ENCODE measurements at places on chromosomes 3 and 15. TPM values are rescaled to one million over a fixed set of nuclear protein-coding genes. Genes with fewer than 3 reads are reported as not detected.

GPR87 gene
- 0.09 TPM for total RNA-seq

LRTM1 gene
- not detected for total RNA-seq

CPA3 gene
- total RNA-seq: not detected

UROC1 gene
- not detected for total RNA-seq

PYGO1 gene
- 10.4 TPM for total RNA-seq

CCRL2 gene
- not detected for total RNA-seq

CLDN11 gene
- total RNA-seq: 175 TPM

SLC28A2 gene
- not detected for total RNA-seq

STRA6 gene
- total RNA-seq: 47.2 TPM

RLBP1 gene
- total RNA-seq: not detected

GHSR gene
- total RNA-seq: not detected

MANF gene
- total RNA-seq: 230 TPM

KCNMB3 gene
- 1.5 TPM for total RNA-seq

GOLGA6L7 gene
- total RNA-seq: not detected

FANCI gene
- total RNA-seq: 25.3 TPM

GRAMD1C gene
- 2.1 TPM for total RNA-seq

TEX55 gene
- not detected for total RNA-seq

EIF5A2 gene
- total RNA-seq: 27.4 TPM

SERPINI2 gene
- total RNA-seq: not detected

AGTR1 gene
- 5.7 TPM for total RNA-seq

GREM1 gene
- total RNA-seq: 41.6 TPM

CHRNA5 gene
- 0.59 TPM for total RNA-seq

DUOXA1 gene
- not detected for total RNA-seq

DOCK3 gene
- under 0.01 TPM for total RNA-seq

PPP2R3A gene
- 6.5 TPM for total RNA-seq

SENP8 gene
- total RNA-seq: 1.8 TPM

FBXL2 gene
- total RNA-seq: 14.8 TPM

SLC9A9 gene
- total RNA-seq: 2.8 TPM

RPP25 gene
- 3.6 TPM for total RNA-seq

HHLA2 gene
- total RNA-seq: 0.05 TPM

SH3GL3 gene
- 2.1 TPM for total RNA-seq

CAMK1 gene
- 14.0 TPM for total RNA-seq

CPLX3 gene
- total RNA-seq: not detected

FRMD5 gene
- 16.5 TPM for total RNA-seq

TLR9 gene
- not detected for total RNA-seq

EIF4E3 gene
- 1.2 TPM for total RNA-seq

TMEM207 gene
- not detected for total RNA-seq

HTR3E gene
- total RNA-seq: not detected

CTXN2 gene
- total RNA-seq: not detected

AADACL2 gene
- total RNA-seq: not detected

CLSTN2 gene
- 5.9 TPM for total RNA-seq

CFAP92 gene
- 0.05 TPM for total RNA-seq

ADAMTS17 gene
- total RNA-seq: 0.37 TPM

GMPS gene
- 91.3 TPM for total RNA-seq

SLC22A14 gene
- 0.59 TPM for total RNA-seq

ASB14 gene
- 0.05 TPM for total RNA-seq

SOX14 gene
- total RNA-seq: not detected

SLC28A1 gene
- total RNA-seq: not detected

WDR72 gene
- total RNA-seq: not detected

RFX7 gene
- 5.9 TPM for total RNA-seq

INKA1 gene
- 3.9 TPM for total RNA-seq

Measured in smooth muscle cell of the umbilical artery (primary cell).